ENCODE measurements at places on chromosomes 11 and 22.

GRCh38 chr22:49975543-49976389 is 15.2 kb downstream of the PIM3 start:
- DNase-seq = peak; percentile 42

GRCh38 chr22:47380692-47381091 is 618.2 kb downstream of the TBC1D22A start:
- DNase-seq = no peak

DNA sequence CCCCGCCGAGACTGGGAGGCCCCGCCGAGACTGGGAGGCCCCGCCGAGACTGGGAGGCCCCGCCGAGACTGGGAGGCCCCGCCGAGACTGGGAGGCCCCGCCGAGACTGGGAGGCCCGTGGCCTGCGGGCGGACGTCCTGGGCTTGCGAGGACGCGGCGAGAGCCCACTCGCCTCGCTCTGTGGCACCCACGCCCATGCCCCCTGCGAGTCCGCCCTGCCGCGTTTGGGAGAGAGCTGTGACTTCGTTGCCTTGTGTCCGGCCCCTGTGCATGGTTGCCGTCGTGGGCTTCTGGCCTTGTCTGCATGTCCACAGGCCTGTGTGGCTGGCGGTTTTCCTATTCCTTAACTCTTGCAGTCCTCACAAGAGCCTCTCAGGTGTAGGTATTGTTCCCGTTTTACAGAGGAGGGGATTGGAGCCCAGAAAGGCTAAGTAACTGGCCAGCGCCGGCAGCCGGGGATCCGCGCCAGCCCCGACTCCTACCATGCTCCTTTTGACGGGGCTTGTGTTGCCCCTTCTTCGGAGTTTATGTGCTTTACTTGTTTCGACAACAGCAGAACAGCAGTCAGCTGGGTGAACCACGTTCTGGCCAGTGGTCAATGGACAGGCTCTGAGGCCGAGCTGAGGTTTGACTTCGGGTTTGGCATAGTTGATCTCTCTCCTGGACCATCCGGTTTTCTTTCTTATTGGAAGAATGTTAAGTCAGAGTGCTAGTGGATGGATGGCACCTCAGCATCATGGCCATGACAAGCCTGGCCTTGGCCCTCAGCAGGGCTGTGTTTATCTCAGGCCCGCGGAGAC is 741 bp downstream of the PHRF1 start:
- DNase-seq = no peak

DNA sequence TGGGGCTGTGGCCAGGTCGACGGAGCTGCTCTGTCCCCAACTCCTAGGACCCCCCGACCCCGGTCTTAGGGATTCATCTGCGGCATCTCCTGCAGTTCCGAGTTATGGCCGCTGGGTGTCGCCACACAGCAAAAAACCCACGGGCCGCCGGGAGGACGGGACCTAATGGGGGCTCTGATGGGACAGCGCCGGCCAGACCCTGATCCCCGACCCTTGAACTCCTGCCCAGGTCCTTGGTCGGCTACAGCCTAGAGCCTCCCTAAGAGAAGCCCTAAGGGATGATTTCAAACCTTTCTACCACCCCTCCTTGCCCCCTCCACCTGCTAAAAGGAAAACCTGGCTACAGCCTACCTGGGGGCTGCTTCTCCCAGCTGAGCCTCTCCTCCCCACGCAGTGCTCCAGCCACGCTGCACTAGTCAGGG is 30.8 kb upstream of the LRRC10B start:
- DNase-seq = peak; percentile 72

- no peak for DNase-seq
Measured at GRCh38 chr11:47857892-47858543, 9.9 kb upstream of the NUP160 start.

DNA sequence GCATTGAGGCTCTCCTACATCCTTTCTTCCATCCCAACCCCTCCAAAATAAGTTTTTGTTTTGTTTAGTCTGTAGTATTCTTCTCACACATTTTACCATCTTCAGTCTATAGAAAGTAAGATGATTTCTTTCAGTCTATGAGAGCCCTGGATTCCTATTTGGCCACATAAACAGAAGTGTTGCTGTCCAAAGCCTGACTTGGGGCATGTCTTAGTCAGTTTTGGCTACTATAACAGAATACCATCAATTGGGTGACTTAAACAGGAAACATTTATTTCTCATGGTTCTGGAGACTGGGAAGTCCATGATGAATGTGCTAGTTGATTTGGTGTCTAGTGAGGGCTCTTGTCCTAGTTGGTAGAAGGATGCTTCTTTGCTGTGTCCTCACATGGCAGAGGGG is 146.8 kb upstream of the DDI1 start:
- no peak for DNase-seq

DNA sequence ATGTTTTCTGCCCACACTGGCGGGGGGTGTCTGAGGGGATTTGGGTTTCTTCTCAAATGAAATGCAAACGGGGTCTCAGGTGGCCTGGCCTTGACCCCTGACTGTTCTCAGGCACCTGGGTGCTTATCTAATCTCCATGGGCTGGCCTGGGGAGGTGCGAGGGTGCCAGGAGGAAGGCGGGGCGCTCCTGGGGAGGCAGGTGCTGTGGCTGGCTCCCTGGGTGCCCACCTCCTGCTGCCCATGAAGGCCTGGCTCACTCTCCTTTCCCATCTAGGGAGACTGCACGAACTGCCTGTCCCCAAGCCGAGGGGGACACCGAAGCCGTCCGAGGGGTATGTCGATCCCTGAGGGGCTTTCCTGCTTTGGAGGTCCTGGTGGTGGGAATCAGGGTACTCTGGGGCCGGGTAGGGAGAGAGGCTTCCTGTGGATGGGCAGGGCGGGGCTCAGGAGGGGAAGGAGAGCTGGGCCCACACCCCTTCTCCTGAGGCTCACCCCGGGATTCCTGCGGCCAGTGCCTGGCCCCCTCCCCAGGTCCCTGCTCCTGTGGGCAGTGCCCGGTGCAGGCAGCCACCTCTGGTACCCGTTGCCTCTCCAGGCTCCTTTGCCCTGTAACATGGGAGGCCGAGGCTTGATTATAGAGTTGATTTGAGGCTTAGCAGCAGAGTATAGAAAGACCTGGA is 18.4 kb downstream of the MICALL1 start:
- no peak for DNase-seq

- DNase-seq = no peak
Measured at GRCh38 chr11:7278314-7278917, 26.7 kb downstream of the SYT9 start.

GRCh38 chr11:2311353-2312133 is 9.7 kb downstream of the TSPAN32 start:
- DNase-seq = no peak

DNA sequence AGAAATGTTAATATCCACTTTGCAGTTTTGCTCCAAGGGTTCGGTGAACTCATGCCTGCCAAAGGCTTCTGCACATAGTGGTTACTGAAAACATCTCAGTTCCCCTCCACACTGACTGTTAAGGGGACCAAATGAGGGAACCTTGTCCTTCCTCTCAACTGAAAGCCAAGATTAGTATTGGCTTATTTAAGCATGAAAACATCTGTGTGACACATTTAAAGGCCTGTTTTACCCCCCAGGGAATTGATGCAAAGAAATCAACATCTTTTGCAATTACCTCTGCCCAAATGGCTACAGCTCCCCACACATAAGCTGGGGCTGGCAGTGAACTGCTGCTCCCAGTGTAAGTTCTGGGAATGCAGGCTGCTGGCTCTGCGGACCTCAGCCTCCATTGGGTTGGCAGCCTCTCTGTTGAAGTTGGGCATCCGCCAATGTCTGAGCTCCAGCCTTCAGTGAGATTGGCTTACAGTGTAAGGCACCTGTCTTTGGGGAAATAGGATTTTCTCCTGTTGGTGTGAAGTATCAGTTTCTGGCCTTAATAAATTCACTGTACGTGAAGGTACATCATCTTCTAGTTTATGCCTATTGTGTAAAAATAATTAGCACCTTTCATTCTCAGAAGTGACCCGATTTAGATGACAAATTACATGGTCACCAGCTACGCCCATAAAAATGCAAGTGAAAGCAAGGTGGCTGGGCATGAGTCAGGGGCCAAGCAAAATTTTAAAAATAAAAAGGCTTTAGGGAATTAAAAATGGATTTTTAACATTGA is 213.4 kb upstream of the SYN3 start:
- no peak for DNase-seq

DNA sequence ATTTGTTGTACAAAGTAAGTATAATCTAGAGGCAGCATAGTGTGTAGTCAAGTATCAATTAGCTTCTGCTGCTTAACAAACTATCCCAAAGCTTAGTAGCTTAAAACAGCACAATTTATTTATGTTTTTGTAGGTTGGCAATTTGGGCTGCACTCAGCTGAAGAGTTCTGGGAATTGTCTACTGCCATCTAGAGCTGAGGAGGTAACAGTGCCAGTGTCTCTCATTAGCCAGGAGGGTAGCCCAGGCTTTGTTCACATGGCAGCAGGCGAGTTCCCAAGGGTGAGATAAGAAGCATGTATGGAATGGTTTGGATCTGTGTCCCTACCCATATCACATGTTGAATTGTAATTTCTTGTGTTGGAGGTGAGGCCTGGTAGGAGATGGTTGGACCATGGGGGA is 45.8 kb upstream of the SLN start:
- DNase-seq = no peak

DNA sequence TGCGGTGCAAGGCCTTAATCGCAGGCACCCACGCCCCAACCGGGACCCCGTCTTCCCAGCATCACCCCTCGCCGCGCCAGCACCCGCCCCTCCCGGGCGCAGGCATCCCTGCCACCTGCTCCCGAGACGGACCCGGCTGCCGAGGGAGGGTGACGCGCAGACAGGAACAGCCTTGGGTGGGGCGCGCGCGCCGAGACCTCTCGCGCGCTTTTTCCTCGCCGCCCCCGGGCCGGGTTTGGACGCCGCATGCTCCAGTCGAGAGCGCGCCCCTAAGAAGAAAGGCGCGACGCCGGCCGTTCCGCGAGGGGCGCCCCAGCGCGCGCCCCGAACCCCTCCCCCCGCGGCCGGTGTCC is 504 bp downstream of the CFL1 start:
- DNase-seq = peak; percentile 72

DNA sequence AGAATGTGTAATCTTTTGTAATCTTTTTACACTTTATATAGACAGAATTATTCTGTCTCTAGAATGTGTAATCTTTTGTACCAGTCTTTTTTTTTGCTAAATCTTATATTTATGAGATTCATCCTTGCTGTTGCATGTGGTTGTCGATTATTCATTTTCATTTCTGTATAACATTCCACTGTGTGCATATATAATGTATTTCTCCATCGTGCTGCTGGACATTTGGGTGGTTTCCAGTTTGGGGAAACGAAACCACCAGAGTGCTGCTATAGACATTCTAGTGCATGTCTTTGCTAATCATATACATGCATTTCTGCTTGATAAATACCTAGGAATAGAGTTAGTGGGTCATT is 146.5 kb downstream of the GRIK4 start:
- no peak for DNase-seq

DNA sequence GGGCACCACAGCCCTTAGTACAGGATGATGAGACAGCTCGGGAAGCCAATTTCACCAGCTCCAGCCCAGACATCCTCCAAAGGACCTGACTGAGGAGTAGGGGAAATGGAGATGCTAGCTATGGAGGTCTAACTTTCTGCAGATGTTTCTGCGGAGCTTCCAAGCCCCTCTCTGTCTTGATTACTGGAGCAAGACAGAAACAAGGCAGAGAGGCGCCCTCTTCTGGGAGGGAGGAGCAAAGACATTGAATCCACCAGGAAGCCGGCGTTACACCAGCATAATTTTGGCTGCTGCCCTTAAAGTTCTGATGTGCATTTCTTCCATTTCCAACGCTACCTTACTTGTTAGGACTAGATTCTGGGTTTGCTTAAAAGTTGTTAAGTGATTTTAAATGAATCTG is 107.3 kb upstream of the HSD17B12 start:
- no peak for DNase-seq

- DNase-seq = no peak
Measured at GRCh38 chr11:70066136-70066520, 12.0 kb upstream of the ANO1 start.

GRCh38 chr11:12765428-12765827 is 91.2 kb downstream of the TEAD1 start:
- DNase-seq = no peak

GRCh38 chr11:108345767-108346166 is 121.6 kb downstream of the C11orf65 start:
- DNase-seq = no peak

GRCh38 chr22:17738386-17739128 is 35.7 kb downstream of the BID start:
- DNase-seq = no peak

- DNase-seq = no peak
Measured at GRCh38 chr11:2216400-2217064, 44.9 kb upstream of the TH start.

DNA sequence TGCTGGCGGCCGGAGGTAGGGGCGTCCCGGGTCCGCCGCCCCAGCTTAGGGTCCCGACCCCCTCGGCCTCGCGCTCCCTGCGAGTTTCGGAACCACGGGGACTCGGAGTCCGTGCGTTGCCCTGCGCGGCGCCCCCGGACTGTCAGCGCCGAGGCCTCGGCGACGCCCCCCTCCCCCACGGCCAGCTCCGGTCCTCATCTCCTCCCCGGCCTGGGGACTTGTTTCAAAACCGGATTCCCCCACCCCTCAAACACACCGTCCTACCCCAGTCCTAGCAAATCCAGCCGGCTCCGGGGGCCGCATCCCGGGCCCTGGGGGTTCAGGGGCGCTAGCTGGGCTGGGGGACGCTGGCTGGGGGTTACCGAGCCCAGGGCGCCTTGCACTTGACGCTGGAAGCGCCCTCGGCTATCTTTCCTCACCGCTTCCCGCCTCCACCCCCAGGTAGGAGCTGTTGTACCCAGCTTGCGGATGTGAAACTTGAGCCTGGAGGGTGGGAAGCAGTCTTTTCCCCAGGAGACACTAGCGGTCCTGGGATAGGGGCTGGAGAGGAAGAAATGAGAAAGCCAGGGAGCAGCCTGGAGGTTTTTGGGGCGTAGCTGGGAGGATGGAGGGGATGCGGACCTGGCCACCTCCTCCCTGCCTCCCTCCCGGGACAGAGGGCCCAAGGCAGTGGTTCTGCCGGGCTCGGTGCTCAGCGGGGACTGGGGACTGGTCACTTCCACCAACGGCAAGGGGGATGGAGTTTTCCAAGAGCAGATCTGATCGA is 550 bp downstream of the FBLN1 start:
- peak; percentile 42 for DNase-seq

DNA sequence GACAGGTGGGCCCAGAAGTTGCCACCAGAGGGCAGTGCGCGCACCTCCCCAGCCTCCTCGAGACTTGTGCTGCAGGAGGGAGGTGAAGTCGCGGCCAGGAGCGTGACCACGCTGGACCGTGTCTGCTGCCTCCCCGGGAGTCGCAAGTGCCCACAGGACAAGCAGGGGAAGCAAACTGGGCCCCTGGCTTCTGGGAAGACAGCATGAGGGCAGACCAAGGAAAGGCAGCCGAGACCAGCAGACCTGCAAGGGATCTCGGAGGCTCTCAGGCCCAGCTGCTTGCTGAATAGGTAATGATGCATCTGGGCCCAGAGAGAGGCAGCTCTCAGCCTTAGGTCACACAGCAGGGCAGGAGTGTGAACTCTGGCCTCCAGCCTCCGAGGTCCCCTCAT is 17.0 kb upstream of the IL2RB start:
- DNase-seq = peak; percentile 80

DNA sequence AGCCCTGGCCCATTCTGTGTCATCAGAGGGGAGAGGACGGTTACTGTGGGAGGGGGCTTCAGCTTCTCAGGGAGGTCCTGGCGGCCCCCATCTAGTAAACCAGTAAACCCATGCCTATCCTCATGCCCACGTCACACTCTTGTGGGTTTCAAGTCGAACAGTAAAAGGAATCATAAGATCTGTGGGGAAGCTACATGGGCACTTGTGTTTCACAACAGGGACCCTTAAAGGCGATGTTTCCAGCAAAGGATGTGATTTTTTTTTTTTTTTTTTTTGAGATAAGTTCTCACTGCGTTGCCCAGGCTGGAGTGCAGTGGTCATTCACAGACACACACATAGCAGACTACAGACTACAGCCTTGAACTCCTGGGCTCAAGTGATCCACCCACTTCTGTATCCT is 9.2 kb upstream of the PARVG start:
- no peak for DNase-seq
